T1000 (cell line): ENCODE measurements at places on chromosomes 5 and 9.

DNA sequence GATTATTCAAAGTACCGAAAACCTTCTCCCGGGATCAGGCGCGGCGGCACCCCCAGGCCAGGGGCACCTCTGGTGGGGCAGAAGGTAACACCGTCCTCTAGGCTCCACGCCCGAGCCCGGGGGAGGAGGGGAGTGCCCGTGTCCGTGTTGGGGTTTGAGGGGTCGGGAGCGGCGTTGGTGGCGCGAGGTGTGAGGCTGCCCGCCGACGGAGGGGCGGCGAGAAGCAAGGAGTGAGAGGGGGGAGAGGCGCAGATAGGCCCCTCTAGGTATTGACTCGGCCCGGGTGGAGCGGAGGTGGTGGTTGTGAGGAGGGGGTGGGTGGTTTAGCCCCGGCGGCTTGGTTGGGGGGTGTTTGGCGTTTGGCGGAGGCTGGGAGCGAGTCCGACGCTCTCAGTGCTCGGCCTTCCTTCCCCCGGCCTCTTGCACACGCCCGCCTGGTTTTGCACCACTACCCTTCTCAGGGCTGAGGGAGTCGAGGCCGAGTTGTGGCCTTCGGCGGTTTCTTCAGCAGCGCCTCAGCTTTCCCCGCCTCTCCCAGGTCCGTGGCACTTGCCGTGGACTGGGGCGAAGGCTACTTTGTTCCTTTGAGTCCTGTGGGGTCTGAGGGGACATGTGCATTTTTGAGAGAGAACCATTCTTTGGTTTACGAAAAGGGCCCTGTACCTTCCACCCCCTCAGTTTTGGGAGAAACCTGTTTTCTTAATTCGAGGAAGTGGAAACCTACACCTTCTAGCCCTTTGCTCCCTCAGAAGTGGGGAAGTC, 450 bp downstream of the GPBP1 start:
- no peak for DNase-seq

DNA sequence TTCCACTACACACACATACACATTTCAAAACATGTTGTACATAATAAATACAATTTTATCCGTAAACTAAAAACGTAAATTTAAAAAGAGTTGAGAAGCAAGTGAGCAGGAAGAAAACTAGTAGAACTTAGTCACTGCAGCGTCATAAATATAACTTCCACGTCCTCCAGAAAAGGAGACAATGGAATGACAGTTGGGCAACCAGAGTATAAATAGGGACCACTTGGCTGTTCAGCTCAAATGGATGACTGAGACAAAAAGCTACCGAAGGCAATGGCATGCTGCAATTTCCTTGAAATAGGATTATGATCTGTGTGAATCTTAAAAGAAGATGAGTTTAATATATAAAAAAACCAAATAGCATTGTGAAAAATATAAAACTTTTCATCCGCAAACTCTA, 438.5 kb upstream of the RGMB start:
- DNase-seq, result no peak

DNA sequence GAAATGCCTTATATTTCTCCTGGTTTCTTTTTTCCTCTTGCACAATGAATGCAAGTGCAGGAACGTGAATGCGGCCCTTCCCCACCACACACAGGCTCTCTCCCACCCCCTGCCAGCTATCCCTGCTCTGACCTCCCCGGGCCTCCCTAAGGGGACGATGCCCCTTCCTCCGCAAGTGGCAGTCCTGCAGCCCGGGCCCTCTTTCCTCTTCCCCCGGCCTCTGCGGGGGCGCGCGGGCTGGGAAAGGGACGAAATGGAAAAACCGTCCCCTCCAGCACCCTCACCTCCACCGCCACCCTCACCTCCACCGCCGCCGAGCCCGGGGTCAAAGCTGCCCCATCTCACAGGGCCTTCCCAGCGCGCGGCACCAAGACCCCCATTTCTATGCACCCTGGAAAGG, 44.7 kb downstream of the GAS1 start:
- no peak for DNase-seq

GRCh38 chr5:170508036-170508435, 4.2 kb downstream of the KCNIP1 start:
- no peak for DNase-seq

DNA sequence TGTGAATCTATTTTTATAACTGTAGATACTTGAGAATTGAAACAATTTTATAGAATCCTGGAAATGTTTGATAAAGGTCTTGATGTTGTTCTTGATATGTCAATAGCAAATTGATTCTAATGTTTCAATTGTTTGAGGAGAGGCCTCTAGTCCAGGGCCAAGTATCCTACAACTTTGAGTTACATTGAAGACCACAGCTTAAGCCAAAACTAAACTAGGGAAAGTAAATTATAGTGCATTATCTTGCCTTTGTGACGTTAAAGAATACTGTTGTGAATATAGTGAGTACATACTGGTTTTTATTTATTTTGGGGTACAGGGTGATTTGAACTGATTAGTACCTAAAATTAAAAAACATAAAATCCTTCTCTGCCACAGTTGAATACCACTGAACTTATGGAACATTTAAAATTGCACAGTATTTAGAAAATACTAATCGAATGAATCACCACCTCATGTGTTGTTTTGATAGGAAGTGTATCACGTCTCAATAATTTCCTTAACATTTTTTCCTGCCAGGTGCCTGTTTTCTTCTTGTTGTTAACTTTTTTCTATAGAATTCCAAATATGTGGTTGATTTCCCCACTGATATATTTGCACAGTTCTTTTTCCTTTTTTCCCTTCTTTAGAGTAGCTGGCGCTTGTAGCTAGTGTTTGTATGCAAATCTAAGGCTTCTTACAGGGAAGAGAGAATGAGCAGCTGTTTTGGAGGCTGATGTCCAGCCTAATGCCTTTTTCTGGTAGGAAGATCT, 12.5 kb downstream of the ARHGEF28 start:
- DNase-seq, result no peak

DNA sequence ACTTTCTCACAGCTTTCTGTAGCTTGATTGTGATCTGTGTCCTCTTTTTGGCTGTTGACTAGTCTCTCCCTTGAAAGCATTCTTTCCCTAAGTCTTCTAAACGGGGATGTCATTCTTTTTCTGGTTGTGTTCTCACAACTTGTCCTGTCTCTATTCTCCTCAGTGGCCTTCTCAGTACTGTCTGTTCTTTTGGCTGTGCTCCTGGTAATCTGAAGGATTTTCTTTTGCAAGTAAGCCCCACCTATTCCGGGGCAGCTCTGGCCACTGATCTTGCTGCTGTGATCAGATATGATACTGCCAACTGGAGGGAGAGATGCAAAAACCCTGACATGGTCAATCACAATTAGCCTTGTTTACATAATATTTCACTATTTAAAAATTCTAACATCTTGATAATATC, 172.2 kb downstream of the CDC42SE2 start:
- no peak for DNase-seq

- no peak for DNase-seq
These were observed 339.8 kb downstream of the AGTPBP1 start for GRCh38 chr9:85401998-85402397.

DNA sequence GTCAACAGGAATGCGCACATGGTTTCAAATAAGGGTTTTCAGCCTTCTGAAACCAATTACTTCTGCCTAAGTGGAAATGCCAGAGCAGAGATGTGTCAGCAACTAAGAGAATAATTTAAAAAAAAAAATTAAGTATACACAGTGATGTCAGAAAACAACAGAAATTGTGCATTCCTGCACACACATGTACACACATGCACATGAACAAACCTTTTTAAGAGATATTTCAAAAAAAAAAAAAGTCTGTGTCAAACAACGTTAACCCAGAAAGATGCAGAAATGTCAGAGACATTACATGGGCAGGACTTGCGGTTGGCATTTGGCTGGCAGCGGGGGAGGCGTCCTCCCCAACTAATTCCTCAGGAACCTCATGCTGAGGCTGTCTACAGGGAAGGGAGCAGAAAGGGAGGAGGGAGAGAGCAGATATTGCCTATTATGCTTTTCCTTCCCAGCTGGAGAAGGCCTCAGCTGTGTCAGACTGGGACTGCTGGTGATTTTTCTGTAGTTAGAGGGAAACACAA, 536.9 kb upstream of the WWC1 start:
- DNase-seq, result no peak

- DNase-seq, result no peak
These were observed 281.1 kb downstream of the DOCK8 start for GRCh38 chr9:495739-496138.

GRCh38 chr9:137227054-137227852, at the start of gene RNF224:
TSS of gene RNF224 (plus strand) at chr9:137227502. CDS start at chr9:137228336, 834 bp downstream.
- DNase-seq, result peak; percentile 38

GRCh38 chr5:115641948-115642347, 16.1 kb upstream of the TMED7 start:
- no peak for DNase-seq

GRCh38 chr5:91595424-91595823, 212.3 kb upstream of the ARRDC3 start:
- DNase-seq, result no peak

- DNase-seq, result no peak
These were observed 75.9 kb upstream of the ADAMTS19 start for GRCh38 chr5:129384193-129384592.

GRCh38 chr5:153623124-153623523, 132.7 kb downstream of the GRIA1 start:
- DNase-seq, result no peak

DNA sequence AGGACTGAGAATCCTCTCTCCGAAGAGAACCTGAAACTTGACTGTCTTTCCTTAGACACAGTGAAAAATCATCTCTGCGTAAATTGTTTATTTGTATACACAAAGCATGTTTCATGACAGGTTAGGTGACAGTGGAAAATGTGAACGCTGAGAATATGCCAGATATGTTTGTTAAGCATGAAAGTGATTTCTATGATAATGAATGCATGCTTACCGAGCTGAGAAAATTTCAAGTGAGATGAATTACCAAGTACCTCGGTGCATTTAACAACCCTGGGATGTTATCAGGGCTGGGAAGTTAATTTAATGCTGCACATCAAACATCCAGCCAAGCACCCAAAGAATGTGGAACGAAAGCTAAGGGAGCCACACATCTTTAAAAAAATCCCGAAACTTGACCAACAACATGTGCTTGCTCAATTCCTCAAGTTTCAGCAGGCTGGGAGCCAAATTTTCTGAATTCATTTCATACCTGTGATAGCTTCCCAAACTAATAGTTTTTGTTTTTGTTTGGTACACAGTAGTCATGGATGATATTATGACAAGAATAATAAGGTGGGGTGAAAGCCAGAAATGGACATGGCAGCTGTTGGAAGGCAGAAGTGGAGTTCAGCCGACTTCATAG, 336.9 kb downstream of the ARHGEF28 start:
- no peak for DNase-seq

DNA sequence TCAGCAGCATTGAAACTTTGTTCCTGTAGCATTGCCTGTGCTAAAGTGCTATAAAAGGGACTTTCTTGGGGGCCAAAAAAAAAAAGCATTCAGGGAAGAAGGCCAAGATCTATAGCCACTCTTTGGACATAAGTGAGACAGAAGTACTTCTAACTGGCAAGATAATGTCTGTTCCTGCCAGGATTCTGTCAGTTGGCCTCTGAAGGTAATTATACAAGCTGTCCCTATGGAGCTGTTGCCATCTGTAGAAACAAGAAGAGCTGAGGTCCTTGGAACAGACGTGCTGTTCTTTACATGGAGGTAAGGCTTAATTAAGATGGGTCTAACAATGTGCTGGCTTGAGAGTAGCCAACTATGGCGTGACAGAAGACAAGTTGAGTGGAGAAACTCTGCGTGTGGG, 9.7 kb downstream of the KIF20A start:
- no peak for DNase-seq

GRCh38 chr9:129939431-129939830, 103.6 kb downstream of the FNBP1 start:
- no peak for DNase-seq
